Thoracic aorta (tissue), 2 donors: ENCODE measurements at places on chromosomes 4 and X. TPM values are rescaled to one million over a fixed set of nuclear protein-coding genes. Genes with fewer than 3 reads are reported as not detected.

GRCh38 chr4:41866799-41867677 is 68.2 kb upstream of the TMEM33 start:
- no peak overlapping the region for H3K4me3 ChIP-seq
- H3K27me3 ChIP-seq: peaks cover 20% of the 10 kb centered on the region
- no peak for DNase-seq
- no peaks in the 10 kb centered on the region for H3K4me1 ChIP-seq

DNA sequence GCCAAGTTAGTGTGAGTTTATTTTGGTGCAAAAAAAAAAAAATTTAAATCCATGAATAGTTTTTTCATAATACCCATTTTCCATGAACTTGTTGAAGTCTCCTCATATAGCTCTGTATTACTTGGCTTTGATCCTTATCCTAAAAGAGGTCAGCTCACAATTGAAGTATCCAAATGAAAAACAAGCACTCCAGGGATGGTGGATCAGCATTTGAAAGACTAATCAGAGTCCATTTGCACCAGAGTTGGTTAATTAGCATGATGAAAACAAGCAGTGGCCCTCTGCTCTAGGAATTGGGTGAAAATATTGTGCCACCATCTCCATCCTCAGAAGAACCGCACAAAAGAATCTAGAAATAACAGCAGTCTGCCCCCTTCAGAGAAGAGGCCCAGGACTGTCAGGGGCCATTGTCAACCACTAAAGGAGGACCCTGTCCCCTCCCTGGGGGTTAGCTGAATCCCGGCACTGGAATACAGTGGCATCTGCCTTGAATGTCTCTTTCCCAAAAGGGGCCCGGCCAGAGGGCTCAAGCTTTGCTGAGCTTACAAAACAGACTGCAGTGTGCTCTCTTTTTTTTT is 24.7 kb downstream of the SH3KBP1 start:
- no peak overlapping the region for H3K27ac ChIP-seq
- DNase-seq: no peak
- no peaks in the 10 kb centered on the region for H3K4me1 ChIP-seq
- no peaks in the 10 kb centered on the region for H3K36me3 ChIP-seq
- no peak overlapping the region for H3K4me3 ChIP-seq

DNA sequence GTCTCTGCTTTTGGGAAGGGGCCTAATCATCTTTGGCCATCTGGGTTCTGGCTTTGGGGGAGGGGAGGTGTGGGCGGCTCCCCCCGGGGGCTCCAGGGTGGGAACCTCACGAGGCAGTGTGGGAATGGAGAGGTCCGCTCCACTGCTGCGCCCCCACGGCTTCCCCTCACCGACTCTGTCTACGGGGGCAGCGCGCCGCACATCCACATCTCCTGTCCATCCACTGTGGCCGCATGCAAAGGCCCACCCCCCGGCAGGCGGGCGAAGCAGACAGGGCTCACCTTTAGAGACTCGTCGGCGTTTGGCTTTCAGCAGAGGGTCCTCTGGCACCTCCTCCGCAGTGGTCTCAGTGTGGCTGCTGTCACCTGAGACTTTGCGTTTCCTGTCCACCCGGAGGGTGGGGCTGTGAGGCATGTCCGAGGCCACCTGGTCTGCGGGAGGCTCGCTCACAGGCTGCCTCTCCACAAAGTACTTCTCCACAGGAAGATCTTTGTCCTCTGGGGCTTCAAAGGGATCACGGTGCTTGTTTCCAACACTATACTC is 33.6 kb downstream of the BCOR start:
- DNase-seq: no peak
- no peaks in the 10 kb centered on the region for H3K4me1 ChIP-seq
- no peak overlapping the region for H3K27ac ChIP-seq
- no peaks in the 10 kb centered on the region for H3K27me3 ChIP-seq

TENM3 gene
- 8.0 TPM for total RNA-seq

DNA sequence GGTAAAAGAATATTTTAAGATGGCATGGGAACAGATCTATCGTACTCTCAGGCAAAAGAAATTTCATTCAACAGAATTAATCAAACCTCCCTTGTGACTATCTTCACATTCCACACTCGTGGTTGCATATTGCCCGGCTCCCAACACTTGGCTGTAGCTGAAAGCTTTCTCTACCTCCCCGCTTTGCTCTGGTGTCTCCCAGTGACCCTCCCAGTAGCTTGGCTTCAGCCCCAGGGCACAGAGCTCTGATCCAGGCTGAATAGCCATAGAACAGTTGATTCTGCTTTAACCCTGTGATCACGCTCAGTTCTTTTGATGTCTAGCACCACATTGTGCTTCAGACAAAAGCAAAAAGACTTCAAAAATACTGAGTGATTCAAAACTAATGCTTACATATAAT is 24.6 kb downstream of the SLC7A11 start:
- DNase-seq: no peak
- H3K27me3 ChIP-seq: no peaks in the 10 kb centered on the region
- no peak overlapping the region for H3K27ac ChIP-seq
- H3K4me3 ChIP-seq: no peak overlapping the region
- no peaks in the 10 kb centered on the region for H3K36me3 ChIP-seq
- H3K4me1 ChIP-seq: peaks cover 8% of the 10 kb centered on the region

GRCh38 chrX:103446665-103447302 is 70.4 kb downstream of the BEX3 start:
- no peak overlapping the region for H3K4me3 ChIP-seq
- H3K4me1 ChIP-seq: peaks cover 8% of the 10 kb centered on the region
- no peak for DNase-seq
- no peak overlapping the region for H3K27ac ChIP-seq
- no peaks in the 10 kb centered on the region for H3K27me3 ChIP-seq

DNA sequence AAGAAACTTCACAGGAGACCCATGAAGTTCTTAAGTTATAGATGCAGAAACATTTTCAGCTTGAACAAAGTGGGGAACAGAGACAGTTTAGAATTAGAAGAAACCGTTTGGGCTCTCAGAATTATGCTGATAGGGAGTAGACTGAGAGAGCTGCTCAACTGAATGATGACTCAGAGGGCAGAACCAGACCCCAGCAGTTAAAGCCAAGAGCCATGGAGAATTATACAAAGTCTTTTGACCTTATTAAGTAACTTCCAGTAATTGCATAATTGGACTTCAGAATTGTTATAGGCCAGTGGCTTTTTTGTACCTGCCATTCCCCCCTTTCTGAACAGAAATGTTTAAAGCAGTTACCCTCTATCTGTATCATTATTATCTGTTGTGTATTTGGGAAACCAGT is 642.1 kb downstream of the CCSER1 start:
- H3K27ac ChIP-seq: no peak overlapping the region
- no peak overlapping the region for H3K4me3 ChIP-seq
- no peaks in the 10 kb centered on the region for H3K4me1 ChIP-seq
- H3K36me3 ChIP-seq: no peaks in the 10 kb centered on the region
- no peaks in the 10 kb centered on the region for H3K27me3 ChIP-seq

RAB9B gene
- 6.8 TPM for total RNA-seq

- no peak for DNase-seq
- H3K36me3 ChIP-seq: peaks cover 6% of the 10 kb centered on the region
- no peak overlapping the region for H3K27ac ChIP-seq
These were observed 37.8 kb downstream of the GAB3 start for GRCh38 chrX:154712781-154713740.

DNA sequence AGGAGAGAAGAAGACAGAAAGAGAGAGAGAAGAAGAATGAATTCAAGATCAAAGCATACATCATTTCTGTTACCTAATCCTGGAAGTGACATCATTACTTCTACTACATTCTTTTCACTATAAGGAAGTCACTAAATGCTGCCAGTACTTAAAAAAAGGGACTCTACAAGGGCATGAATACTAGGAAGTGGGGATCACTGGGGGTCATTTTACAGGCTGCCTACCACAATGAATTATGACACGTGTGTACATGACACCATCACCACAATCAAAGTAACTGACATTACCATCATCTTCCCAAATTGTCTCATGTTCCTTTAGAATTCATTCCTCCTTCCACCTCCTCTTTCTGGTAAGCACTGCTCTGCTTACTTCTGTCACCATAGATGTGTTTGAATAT is 227.0 kb downstream of the CPE start:
- H3K27me3 ChIP-seq: no peaks in the 10 kb centered on the region
- H3K4me3 ChIP-seq: no peak overlapping the region
- no peaks in the 10 kb centered on the region for H3K36me3 ChIP-seq
- no peak for DNase-seq

USP26 gene
- total RNA-seq: not detected

GRCh38 chrX:105190252-105190853 is 30.1 kb downstream of the TEX13A start:
- no peaks in the 10 kb centered on the region for H3K36me3 ChIP-seq
- H3K27me3 ChIP-seq: no peaks in the 10 kb centered on the region
- no peak overlapping the region for H3K4me3 ChIP-seq
- no peaks in the 10 kb centered on the region for H3K4me1 ChIP-seq

DNA sequence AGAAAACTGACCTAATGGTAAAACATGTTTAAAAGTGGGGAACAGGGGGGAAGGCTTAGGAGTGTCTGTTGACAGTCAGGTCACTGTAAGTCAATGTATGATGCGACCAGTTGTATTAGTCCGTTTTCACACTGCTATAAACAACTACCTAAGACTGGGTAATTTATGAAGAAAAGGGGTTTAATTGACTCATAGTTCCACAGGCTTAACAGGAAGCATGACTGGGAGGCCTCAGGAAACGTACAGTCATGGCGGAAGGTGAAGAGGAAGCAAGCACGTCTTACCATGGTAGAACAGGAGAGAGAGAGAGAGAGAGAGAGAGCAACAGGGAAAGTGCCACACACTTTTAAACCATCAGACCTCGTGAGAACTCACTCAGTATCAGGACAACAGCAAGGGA is 13.0 kb upstream of the PLAC1 start:
- H3K4me3 ChIP-seq: no peak overlapping the region
- H3K27ac ChIP-seq: no peak overlapping the region
- no peak for DNase-seq
- H3K27me3 ChIP-seq: no peaks in the 10 kb centered on the region

CLCN5 gene
- total RNA-seq: 9.6 TPM

GRCh38 chr4:8675383-8675782 is 82.8 kb downstream of the CPZ start:
- no peaks in the 10 kb centered on the region for H3K4me1 ChIP-seq
- H3K36me3 ChIP-seq: no peaks in the 10 kb centered on the region
- no peak overlapping the region for H3K4me3 ChIP-seq
- no peaks in the 10 kb centered on the region for H3K27me3 ChIP-seq
- no peak for DNase-seq

SYTL4 gene
- total RNA-seq: 13.5 TPM

ENPEP gene
- 0.68 TPM for total RNA-seq

TMEM154 gene
- 1.6 TPM for total RNA-seq

GRCh38 chrX:15158350-15158735 is 111.5 kb downstream of the ASB9 start:
- no peak overlapping the region for H3K4me3 ChIP-seq
- DNase-seq: no peak
- no peaks in the 10 kb centered on the region for H3K36me3 ChIP-seq
- H3K27me3 ChIP-seq: no peaks in the 10 kb centered on the region
- H3K4me1 ChIP-seq: no peaks in the 10 kb centered on the region

OTUD6A gene
- not detected for total RNA-seq

DNA sequence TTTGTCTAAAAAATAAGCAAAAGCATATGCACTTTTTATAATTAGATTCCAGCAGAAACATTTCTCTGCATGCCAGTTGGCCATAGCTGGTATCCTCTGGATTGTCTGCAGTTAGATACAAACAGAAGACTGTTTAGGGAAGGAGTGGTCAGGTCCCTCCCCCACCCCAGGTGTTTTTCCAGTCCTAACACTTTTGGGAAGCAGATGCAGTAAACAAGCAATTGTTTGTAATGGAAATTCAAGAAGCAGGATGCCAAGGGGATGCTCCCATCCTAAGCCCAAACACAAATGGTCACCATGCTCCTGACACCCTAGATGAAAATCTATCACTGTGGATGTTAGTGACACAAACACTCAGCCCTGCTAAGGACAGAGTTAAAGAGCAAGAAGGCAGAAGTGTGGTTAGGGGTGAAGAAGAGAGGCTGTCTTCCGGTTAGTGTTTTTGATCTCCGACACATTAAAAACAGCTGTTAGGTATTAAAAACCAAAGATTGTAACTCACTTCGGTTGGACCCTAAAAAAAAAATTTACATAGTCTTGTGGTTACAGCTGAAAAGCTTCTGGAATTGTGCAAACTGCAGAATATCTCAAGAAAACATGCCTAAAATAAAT is 7.9 kb downstream of the LEF1 start:
- H3K4me3 ChIP-seq: no peak overlapping the region
- no peak overlapping the region for H3K27ac ChIP-seq
- peaks cover 6% of the 10 kb centered on the region for H3K27me3 ChIP-seq
- no peaks in the 10 kb centered on the region for H3K4me1 ChIP-seq
- no peaks in the 10 kb centered on the region for H3K36me3 ChIP-seq

FAAH2 gene
- total RNA-seq: 1.2 TPM

ATP8A1 gene
- total RNA-seq: 15.2 TPM

GRCh38 chrX:9301836-9302235 is 163.0 kb upstream of the TBL1X start:
- peak overlapping the region; percentile 44 for H3K4me3 ChIP-seq
- peaks cover 12% of the 10 kb centered on the region for H3K4me1 ChIP-seq
- H3K27me3 ChIP-seq: no peaks in the 10 kb centered on the region
- no peaks in the 10 kb centered on the region for H3K36me3 ChIP-seq
- DNase-seq: no peak
- H3K27ac ChIP-seq: peak overlapping the region; percentile 56

S100P gene
- 1.2 TPM for total RNA-seq

DNA sequence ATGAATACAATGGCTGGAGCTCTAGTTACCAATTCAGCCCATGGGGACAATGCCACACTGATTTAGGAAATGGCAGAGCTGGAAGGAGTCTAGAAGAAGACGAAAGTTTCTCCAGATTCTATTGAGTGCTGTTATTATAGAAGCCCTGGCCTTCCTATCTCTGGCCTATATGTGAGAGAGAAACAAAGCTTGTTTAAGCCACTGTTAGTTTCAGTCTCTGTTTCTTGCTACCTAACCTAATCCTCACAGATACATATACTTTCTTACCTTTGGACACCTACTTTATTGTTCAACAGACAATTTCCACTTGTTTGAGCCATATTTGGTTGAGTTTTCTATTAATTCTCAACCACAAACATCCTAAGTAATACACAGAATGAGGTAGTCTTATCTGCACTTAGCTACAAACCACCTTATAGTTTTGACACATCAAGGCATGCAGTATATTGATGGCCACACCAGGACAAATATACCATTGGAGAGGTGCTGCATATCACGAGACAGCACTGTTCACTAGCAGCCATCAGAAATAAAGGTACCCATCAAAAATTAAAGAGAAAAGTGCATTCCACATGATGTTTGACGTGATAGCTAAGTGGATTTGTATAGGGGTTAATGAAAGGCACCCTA is 190.2 kb downstream of the SMIM20 start:
- no peaks in the 10 kb centered on the region for H3K4me1 ChIP-seq
- H3K36me3 ChIP-seq: no peaks in the 10 kb centered on the region
- H3K4me3 ChIP-seq: no peak overlapping the region
- no peak for DNase-seq
- no peak overlapping the region for H3K27ac ChIP-seq

DNA sequence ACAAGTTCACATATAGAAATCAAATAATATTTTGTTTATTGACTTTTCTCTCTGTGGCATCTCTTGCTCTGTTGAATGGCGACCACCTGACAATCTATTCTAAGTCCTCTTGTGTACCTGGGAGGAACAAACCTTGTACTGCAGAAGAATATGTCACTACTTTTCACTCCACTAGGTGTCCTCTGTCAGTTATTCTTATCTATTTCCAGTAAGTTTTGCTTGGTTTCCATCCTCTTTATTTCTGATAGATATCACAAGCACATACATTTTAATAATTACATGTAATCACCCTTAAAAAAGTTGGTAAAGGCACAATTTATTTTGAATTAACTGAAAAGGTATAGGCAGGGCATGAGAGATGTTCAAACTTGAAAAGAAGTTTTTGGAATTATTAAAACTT is 238.4 kb downstream of the SNCA start:
- no peaks in the 10 kb centered on the region for H3K27me3 ChIP-seq
- no peaks in the 10 kb centered on the region for H3K4me1 ChIP-seq
- no peaks in the 10 kb centered on the region for H3K36me3 ChIP-seq
- H3K27ac ChIP-seq: no peak overlapping the region
- no peak for DNase-seq

TCEAL9 gene
- total RNA-seq: 70.4 TPM

CNKSR2 gene
- total RNA-seq: 10.4 TPM
